NCI-H1105 treated with DMSO at 0.1 percent for 48 hours (cell line): ENCODE measurements at places on chromosomes 12 and 14.

DNA sequence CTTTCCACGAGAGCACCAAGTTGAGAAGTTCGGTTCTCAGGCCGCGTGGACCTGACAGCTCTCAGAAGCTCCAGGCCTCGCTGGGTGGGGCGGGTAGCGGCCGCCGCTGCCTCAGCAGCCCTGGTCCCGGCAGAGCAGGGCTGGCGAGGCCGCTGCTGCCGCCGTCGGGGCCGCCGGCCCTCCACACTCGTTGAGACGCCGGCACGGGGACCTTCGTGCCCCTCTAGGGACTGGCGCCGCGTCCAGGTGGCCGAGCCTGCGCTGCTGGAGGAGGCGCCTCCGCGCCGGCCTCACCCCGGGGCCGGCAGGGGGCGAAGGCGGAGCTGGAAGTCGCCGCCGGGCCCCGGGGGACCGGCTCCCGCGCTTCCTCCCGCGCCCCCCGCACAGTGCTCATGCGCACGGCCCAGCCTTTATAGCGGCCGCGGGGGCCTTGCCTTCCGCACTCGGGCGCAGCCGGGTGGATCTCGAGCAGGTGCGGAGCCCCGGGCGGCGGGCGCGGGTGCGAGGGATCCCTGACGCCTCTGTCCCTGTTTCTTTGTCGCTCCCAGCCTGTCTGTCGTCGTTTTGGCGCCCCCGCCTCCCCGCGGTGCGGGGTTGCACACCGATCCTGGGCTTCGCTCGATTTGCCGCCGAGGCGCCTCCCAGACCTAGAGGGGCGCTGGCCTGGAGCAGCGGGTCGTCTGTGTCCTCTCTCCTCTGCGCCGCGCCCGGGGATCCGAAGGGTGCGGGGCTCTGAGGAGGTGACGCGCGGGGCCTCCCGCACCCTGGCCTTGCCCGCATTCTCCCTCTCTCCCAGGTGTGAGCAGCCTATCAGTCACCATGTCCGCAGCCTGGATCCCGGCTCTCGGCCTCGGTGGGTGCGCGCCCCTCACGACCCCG, at the start of gene COCH:
COCH (plus strand) TSS at position 440 of the 879 bp plus-strand sequence; CDS start at position 820, 380 bp downstream.
- peak; percentile 70 for DNase-seq

- no peak for DNase-seq
These were observed 118.9 kb downstream of the ETV6 start for GRCh38 chr12:11768233-11768965.

DNA sequence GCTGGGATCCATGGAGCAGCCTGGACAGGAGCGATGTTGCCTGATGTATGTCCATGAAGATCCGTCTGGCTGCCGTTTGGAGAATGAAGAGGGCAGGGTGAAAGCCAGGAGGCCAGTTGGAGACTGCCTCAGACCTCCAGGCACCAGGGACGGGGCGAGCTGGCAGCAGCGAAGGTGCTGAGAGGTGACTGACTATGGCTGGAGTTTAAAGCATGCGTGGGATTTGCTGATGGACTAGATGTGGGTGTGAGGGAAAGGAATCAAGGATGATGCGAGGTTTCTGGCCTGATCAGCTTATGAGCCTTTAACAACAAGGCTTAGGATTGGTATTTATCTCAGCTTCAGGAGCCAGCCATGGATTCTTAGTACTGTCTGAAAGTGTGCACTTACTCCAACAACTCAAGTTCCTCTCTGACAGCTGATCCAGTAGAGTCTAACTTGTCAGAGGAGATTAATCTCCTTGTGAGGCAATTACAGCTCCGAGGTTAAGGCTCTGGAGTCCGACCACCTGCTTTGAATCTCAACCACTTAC, 49.4 kb downstream of the DYNC1H1 start:
- no peak for DNase-seq

DNA sequence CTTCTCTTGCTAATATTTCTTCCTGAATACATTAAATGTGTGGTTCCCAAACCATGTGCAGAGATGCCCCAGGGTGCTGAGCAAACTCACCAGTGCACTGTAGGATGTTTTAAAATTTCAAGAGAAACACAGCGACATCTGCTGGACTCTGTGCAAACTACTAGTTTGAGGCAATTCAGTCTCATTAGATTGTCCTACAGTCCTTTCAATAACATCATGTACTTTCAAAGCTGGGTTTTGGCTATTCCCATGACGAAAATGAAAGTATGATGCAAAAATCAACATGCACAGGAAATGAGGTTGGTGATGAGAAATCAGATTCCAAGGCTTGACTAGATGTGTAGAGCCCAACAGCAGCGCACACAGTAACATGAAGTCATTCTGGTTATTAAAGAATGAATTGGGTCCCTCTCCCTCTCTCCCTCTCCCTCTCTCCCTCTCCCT, 66.3 kb downstream of the CLIP1 start:
- DNase-seq: peak; percentile 42

DNA sequence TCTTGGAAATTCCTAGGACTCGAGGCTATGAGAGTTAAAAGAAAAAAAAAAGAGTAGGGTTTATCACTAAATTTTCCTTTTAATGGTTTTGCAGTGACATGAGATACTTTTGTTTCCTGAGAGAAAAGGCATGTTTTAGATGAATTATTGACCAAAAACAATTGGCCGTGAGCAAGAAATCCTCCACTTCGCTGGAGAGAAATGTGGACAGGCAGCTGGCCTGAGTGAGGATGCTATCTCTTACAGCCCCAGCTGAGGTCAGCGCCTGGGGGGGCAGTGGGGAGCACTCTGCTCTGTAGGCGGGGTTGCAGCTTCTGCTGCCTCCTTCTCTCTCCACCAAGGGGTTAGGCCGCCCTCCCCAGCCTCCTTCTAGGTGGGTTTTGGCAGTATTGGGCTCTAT, 54.7 kb downstream of the PRIMA1 start:
- DNase-seq: no peak

- DNase-seq: no peak
These were observed 459.1 kb upstream of the FOXG1 start for GRCh38 chr14:28307506-28307905.
